Activated CD4-positive, alpha-beta T cell treated with anti-CD3 and anti-CD28 coated beads, Interleukin-2, amount 10 ng/mL, durations not matched to agents 24 days and 14 days (primary cell): ENCODE measurements at places on chromosomes 11 and 22.

DNA sequence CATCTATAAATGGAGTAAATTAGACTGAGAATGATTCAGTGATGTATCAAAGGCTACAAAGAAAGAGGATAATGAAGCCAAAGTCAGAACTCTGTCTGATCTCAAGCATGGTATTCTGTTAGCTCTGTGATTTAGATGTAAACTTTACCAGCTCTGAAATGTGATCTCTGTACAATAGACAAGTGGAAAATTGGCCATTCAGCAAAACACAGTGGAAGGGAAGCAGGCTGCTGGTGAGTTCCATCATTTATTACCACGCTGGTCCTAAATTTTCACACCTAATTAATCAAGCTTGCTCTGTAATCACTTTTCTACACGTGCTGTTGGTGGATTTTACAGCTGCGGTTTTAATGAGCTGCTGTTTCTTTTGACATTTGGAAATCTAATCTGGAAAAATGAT lies 145.1 kb upstream of the OPCML start:
- DNase-seq: no peak

DNA sequence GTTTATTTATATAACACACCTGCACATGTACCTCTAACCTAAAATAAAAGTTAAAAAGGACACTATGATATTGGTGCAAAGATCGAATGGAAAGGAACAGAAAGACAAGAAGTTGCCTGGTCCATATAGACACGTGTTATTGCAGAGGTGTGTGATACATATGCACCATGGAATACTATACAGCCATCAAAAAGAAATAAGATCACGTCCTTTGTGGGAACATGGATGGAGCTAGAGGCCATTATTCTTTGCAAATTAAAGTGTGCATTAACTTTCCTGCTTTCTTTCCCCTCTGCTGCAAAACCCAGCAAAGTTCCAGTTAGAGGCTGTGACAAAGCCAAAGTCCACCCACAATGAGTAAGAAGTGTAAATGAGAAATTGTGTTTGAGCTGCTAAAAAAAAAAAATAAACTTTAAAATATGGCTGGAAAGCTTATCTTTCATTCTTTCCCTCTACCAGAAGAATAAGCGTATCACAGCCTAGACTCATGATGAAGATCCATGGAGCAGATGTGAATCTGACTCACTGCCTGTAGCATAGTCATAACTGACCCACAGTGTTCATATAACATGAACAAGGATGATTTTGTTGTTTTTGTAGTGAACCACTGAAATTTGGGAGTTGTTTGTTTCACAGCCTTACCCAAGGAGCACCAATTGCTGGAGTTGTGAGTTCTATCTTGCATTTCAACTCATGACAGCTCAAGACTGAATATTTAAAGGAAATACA lies 9.6 kb downstream of the OR52K1 start:
- DNase-seq: no peak

DNA sequence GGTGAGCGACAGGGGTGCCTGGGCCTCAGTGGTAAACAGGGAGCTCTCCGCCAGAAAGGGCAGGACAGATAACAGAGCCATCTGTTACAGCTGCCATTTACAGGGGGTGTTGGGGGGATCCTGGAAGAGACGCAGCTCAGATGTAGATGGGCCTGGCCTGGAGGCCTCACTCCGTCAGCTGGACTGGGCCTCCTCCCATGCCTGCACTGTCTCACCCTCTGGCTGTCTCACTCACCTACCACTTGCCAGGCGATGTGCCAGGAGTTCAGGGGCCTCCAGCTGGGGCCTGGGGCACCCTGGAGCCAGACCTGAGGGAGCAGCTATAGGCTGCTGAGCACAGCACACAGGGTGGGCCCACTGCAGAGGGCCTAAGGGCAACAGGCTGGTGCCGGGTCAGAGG lies 16.3 kb upstream of the SUSD2 start:
- DNase-seq: no peak

DNA sequence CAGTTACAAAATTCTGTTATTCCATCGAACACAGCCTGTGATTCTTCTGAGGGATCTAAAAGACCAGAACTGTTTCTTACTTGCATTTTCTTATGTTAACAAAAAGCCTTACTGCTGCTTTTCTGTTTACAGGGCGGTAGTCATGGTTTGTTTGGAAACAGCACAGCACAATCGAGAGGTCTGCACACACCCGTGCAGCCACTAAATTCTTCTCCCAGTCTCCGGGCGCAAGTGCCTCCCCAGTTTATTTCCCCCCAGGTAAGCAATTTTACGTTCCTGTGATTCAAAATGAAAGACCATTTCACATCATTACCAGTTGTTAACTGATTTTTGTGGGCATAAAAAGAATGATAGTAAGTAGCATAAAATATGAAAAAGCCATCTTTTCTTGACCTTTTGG lies 60.8 kb upstream of the ADSL start:
- DNase-seq: no peak

- peak; percentile 90 for DNase-seq
These were observed 637 bp downstream of the DRD2 start for GRCh38 chr11:113474362-113475159.

- DNase-seq: no peak
These were observed 396.7 kb downstream of the BUD13 start for GRCh38 chr11:116376054-116376453.
